Renal cortical epithelial cell (primary cell): ENCODE measurements at places on chromosomes 7 and 10. TPM values are rescaled to one million over a fixed set of nuclear protein-coding genes. Genes with fewer than 3 reads are reported as not detected.

GRCh38 chr10:31090894-31091607 is 59.4 kb upstream of the ZNF438 start:
- DNase-seq = peak; percentile 33

- no peak for DNase-seq
Observed at GRCh38 chr10:21212348-21212747, 313.1 kb downstream of the SKIDA1 start.

DNA sequence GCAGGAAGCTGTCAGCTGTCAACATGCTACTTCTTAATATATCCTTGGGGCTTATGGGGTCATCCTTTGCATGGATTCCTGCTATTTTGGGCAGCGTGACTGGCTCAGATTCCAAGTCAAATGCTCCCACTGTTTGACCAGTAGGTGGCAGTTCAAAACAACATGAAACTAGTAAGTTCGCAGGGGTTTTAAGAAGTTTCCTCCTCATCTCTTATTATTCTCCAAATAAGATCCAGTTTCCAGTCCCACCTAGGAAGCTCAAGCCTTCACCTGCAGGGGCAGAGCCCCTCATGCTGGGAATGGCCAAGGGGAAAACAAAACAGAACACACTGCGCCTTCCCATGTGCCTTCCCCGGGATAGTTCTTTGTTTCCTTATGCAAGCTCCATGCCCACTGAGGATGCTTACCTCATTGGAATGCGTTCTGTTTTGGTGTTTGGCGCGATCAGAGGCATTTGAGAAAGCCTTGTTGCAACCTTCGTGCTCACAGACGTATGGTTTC is 259.8 kb downstream of the GLI3 start:
- peak; percentile 70 for DNase-seq

- no peak for DNase-seq
Observed at GRCh38 chr7:140440593-140440992, 36.7 kb downstream of the RAB19 start.

GRCh38 chr7:3527496-3528124 is 226.6 kb downstream of the SDK1 start:
- DNase-seq = no peak

DNA sequence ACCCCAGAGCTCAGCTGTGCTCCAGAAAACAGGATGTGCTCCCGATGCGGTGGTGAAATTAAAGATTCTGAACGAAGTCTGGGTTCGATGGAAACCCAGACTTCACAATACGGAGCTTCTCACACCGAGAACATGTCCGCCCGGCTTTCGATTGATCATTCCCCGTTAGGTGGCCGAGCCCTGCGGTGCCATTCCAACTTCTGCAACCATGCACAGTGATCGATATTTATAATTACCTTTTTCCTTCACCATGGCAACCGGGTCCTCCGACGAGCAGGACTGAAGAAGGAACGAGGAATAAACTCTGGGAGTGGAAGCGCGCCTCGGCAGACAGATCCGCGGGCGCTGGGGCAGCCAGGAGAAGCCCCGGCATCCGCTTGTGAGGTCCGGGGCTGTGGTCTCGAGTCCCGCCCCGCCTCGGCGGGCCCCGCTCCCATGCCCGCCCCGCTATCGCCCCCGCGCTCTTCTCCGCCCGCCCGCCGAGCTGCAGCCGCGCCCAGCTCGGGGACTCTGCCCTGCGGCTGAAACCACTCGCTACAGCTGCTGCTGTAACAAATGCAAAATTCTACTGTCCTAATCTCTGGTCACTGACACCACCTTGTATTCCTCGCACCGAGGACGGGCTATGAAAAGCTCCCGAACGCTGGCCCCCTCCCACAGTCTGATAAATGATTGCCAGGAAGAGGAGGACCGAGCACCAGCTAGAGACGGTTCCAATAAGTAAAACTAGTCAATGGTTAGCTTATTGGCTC is 26.2 kb downstream of the ABLIM1 start:
- peak; percentile 78 for DNase-seq

DNA sequence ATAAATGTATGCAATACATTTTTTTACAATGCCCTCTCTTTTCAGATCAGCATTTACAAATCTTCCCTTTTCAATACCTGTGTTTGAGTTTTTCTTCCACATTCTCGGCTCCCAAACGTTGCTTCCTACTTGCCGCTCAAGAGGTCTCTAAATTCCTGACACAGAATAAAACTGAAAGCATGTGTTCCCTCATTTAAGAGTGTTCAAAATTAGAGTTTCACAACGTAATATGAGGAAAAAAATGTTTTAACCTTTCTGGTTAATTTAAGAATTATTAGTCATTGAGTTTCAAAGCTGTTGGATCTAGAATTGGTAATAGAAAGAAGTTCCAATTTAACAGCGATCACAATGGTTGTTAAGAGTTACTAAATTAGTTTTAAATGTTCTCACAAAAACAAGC is 100.4 kb downstream of the ARID5B start:
- no peak for DNase-seq

GRCh38 chr10:28743576-28743975 is 66.3 kb downstream of the BAMBI start:
- no peak for DNase-seq

The SPDYE8 gene
- not detected in 2 replicates for total RNA-seq

The PRF1 gene
- not detected in 2 replicates for total RNA-seq

The MAT1A gene
- total RNA-seq = 0.15 TPM in 1 of 2 replicates, not detected in the other

The CTAGE4 gene
- 7.3 and 17.4 TPM in 2 replicates for total RNA-seq

The CELF2 gene
- total RNA-seq = 4.0 and 6.4 TPM in 2 replicates

The PKD2L1 gene
- not detected in 2 replicates for total RNA-seq

The MACROH2A2 gene
- total RNA-seq = 21.4 and 28.0 TPM in 2 replicates
